ENCODE measurements at places on chromosomes 1 and 21. TPM values are rescaled to one million over a fixed set of nuclear protein-coding genes. Genes with fewer than 3 reads are reported as not detected.

The SPOCD1 gene
- 14.6 TPM for total RNA-seq

The ARHGAP30 gene
- 0.46 TPM for total RNA-seq

The PLA2G2A gene
- total RNA-seq, result not detected

The ZNF692 gene
- total RNA-seq, result 46.6 TPM

The GUCA2A gene
- not detected for total RNA-seq

The VAMP4 gene
- 9.8 TPM for total RNA-seq

- DNase-seq, result peak; percentile 76
Observed at GRCh38 chr1:154182344-154183045, 9.4 kb downstream of the TPM3 start.

- DNase-seq, result no peak
Observed at GRCh38 chr1:201112926-201113325, 700 bp upstream of the CACNA1S start.

DNA sequence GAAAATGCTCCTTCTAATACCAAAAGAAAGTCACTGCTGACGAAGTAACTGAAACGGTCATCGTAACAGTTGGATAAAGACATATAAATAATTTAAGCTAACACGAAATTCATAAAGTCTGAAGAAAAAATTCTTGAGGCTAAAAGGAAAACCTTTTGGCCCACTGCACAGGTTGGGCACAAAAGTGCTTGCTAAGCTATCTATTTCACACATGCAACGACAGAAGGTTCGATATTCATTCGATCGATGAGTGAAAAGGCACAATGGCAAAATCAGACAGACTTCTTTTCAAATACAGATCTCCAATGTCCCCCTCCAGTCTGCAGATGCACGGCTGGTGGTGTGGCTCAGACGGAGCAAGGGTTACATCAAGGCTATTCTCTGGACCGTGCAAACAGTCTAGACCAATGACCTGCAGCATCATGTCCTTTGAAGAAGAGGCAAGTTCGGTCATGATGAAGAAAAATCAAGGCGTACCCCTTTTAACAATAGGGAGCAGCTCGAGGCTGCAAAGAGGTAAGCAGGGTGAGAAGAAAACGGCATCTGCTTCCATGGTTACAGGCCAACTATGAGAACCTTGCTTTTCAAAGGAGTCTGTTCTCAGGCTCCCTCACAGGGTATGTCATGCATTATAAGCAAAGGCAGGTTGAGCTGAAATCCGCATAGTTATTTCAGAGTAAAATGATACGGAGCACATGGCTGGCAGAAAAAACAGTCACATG is 579.6 kb downstream of the USP25 start:
- no peak for DNase-seq

DNA sequence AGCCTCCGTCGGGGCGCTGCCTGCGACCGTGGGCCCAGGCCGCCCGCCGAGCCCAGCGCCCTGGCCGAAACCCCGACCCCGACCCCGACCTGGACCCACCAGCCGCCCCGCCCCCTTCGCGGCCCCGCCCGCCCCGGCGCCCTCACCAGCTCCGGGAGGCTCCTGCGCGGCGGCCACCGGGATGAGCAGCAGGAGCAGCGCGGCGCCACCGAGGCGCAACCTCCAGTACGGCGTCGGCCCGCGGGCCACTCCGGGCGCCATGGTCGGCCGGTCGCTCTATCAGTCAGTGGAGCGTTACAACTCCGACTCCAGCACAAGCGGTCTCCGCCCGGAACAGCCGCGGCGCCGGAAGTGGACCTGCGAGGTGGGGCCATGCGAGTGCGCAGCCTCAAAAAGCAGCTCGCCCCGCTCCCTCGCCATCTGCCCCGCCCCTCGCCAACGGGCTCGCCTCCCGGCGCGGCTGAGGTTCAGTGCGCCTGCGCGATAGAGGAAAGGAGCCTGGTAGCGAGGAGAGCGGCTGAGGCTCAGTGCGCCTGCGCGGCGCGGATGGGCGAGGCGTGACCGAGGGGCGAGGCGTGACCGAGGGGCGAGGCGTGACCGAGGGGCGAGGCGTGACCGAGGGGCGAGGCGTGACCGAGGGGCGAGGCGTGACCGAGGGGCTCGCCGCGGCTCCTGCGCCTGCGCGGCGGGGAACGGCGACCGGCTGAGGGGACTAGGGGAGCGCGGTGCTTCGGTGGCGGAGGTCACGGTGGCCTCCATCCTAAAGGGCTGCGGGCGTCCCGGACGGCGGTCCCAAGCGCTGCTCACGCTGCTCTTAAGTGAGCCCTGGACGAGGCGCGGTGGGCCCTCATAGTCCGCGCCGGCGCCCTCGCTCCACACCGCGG is at the start of gene PTTG1IP:
TSS of gene PTTG1IP (minus strand) at position 335 of the 884 bp plus-strand sequence. CDS start at position 261, 74 bp downstream.
- DNase-seq, result peak; percentile 97

DNA sequence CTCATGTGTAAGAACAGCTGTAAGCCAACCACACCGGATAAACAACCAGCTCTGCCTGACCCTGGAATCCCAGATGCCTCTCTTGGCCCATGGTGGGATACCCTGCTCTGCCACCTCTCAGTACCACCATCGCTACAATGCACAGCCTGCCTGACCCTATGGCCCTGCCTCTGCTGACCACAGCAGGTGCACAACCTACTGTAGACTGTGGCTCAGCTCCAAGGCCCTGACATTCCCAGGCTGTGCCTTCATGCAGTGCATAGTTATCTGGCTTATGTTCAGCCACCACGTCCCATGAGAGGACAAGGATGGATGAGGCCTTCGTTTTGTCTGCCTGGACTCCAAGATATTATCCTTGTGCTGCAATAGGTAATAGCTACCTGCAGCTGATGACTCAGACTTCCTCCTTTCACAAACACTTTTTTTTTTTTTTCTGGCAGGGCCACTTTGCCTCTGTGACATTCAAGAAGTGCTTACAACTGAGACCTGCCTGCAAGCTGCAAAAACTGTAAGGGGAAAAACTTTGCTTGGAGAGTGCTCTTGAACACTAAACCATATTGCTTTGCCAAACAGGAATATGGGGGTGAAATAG is 177.7 kb downstream of the URB2 start:
- DNase-seq, result peak; percentile 83

DNA sequence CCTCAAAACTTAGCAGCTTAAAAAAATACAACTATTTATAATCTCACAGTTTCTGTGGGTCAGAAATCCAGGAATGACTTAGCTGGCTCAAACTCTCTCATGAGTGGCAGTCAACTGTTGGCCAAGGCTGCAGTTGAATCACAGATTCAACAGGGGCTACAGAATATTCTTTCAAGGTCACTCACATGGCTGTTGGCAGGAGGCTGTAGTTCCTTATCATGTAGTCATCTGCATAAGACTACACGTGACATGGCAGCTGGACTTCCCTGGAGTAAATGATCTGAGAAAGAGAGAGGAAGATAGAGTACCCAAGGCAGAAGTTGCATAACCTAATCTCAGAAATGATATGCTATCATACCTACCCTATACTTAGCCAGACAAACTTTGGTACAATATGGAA is 75.2 kb upstream of the TSPAN2 start:
- DNase-seq, result no peak

Data from PC-9 (cell line).